Common myeloid progenitor, CD34-positive (primary cell): ENCODE measurements at places on chromosomes 11 and 22.

- peak; percentile 82 for DNase-seq
These were observed 91.0 kb downstream of the KCNQ1 start for GRCh38 chr11:2535673-2536439.

- no peak for DNase-seq
These were observed 102.5 kb downstream of the KIAA1671 start for GRCh38 chr22:25054943-25055511.

GRCh38 chr11:116860303-116860702 is 22.9 kb upstream of the APOA1 start:
- no peak for DNase-seq

GRCh38 chr22:27637604-27638003 is 164.0 kb downstream of the MN1 start:
- DNase-seq: no peak

DNA sequence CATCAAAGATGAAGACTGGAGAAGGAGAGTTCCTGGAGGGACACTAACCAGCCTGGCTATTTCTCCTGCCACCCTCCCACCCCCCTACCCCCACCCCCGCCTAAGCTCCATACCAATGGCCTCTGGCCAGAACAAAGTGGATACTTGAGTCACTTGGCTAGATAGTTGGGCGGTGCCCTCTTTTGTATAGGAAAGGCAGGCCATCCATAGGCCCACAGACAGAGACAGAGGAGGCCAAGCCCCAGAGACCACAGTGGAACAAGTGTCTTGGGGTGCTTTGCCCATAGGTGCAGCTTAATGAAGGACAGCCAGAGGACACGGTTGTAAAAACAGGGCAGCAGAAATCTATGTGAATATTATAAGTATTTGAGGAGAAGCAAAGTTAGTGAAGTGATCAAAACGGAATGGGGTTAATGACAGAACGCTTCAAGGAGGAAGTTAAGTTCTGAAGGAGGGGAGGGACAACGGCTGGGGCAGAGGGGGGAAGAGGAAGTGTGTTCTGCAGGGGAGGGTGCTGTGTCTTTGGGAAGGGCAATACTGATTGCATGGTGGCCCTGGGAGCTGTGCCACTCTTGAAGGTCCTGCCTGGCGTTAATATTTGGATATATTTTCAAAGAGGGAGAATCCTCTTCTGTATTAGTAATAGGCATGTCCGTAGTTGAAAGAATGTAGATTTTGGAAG is 32.7 kb downstream of the FLI1 start:
- peak; percentile 79 for DNase-seq

DNA sequence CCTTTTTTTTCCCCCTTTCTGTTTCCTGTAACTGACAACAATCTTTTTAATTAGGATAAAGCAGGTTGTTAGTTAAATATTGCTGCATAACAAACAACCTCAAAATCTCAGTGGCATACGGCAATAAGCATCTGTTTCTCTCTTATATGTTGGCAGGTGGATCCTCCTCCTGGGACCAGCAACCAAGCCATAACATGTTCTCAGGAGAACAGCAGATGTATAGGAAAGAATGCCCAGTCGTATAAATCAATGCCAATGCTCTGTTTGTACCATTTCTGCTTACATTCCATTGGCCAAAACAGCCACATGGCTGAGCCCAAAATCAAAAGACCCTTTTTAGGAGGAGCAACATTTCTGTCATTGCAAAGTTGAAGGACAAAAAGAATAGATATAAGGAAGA is 445.7 kb downstream of the AASDHPPT start:
- DNase-seq: no peak

DNA sequence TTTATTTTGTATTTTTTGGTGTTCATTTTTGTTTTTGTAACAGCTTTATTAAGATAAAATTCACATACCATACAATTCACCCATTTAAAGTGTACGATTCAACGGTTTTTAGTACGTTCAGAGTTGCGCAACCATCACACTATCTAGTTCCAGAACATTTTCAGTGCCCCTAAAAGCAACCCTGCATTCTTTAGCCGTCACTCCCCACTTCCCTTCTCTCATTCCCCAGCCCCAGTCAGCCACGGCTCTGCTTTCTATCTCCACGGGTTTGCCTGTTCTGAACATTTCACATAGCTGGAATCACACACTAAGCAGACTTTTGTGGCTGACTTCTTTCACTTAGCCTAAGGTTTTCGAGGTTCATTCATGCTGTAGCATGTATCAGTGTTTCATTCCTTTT is 9.6 kb upstream of the KCNQ1OT1 start:
- no peak for DNase-seq

- DNase-seq: no peak
These were observed 673.3 kb downstream of the CNTN5 start for GRCh38 chr11:99693941-99694492.

GRCh38 chr11:122756417-122756816 is 81.9 kb upstream of the CRTAM start:
- DNase-seq: peak; percentile 92

GRCh38 chr11:65822776-65823528 is 10.8 kb upstream of the SNX32 start:
- no peak for DNase-seq

GRCh38 chr11:27933992-27934829 is 173.7 kb downstream of the KIF18A start:
- no peak for DNase-seq

DNA sequence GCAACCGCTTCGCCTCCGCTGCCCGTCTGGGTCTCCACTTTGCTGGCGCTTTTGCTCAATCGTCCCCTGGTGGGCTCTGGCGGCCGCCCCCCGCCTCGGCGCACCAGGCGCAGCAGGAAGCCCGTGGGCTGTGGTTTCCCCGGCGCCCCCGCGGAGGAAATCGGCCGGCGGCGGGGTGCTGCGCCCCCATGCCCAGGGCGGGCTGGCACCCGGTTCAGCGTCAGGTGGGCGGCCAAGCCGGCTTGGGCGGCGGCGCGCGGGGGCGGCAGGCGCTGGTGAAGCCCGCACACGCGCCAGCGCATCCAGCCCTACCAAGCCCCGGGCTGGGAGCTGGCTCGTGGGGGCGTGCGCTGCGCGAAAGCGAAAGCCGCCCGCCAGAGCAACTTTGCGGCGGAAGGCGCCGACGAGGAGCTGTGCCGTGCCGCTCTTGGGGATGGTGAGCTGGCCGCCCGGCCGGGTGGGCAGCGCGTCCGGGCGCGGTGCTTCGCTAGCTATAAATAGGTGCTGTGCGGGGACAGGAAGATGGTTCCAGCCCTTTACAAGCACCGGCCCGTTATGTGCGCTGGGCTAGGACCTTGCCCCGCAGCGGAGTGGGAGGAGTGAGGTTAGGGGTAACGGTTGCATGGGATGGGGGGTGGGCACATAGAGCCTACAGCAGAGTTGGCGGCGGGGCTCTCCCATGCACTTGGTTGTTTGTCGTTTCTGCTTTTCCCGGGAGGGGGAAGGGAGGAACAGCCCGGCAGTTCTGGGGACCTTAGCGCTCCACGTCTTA is 25.0 kb upstream of the SUSD2 start:
- peak; percentile 86 for DNase-seq

- DNase-seq: no peak
These were observed 76.4 kb downstream of the MPPED1 start for GRCh38 chr22:43488031-43488866.

DNA sequence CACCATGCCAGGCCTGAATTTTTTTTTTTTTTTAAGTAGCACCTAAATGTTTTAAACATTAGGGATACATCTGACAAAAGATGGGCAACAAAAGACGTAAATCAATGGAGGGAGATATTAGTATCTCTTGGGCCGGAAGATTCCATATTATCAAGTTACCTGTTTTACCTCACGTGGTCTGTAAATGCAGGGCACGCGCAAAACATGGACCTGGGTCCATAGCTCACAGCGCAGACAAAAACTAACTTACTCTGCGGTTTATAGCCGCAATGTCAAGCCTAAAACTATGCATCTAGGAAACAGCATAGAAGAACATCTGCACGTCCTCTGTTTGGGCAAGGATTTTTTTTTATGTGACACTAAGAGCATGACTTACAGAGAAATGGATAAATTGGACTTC is 31.5 kb upstream of the PANX2 start:
- no peak for DNase-seq

DNA sequence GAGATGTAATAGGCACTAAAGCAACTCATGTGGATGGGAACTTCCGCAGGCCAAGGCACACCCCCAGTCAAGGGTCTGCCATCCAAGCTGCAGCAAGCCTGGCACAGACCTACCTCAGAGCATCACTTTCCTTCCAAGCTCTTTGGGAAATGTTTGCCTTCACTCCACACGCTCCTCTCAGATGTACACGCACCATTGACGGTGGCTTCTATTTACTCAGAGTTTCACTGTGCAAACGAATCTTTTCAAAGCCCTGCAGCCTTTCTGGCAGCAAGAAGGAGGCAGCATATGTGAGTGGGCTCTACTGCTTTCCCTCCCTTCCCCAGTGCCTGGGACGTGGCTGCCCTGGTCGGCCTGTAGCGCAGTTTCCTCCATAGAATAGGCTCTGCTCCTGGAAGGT is 60.9 kb upstream of the USP47 start:
- no peak for DNase-seq

DNA sequence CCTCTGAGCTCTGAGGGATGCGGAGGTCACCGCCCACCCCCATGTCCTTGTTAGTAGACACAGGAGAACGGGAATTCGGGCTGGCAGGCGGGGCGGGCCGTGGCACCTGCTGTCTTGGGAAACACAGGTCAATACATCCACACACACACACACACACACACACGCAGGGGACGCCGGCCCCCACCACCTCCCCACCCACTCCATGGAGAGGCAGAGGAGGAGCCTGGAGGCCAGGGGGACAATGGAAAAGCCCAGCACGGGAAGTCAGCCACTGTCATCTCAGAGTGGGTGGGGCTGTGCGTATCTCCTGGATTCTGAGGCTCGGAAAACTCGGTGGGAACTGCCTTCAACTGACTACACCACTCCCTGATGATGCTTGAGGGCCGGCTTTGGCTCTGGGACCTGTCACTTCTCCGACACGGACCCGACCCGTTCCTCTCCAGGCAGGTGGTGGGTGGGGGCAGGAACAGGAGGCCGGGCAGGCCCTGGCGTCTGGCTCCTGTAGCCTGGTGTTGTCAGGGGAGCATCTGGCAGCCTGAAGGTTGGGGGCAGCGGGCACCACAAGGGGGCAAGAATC is 18.5 kb upstream of the TMEM184B start:
- no peak for DNase-seq

DNA sequence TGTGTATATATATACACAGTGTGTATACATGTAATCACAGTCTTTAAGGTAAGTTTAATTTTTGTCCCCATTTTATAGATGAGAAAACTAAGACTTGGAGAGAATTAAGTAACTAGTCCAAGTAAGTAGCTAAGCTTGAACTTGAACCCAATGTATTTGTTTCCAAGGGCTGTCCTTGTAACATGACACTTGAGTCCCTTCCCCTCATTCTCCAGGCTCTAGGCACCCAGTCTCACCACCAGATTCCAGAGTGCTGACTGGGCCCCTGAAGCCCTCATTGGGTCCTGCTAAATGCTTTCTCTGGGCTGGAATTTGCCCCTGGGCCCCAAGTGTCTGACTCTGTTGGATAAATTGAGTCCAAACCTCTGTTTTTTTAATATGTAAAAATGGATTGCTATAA is 45.5 kb downstream of the ADM start:
- DNase-seq: no peak

GRCh38 chr22:18999008-18999407 is 62.9 kb upstream of the PRODH start:
- DNase-seq: peak; percentile 2

- no peak for DNase-seq
These were observed 664.3 kb downstream of the BRD1 start for GRCh38 chr22:49163258-49163959.

GRCh38 chr11:72119198-72119597 is 6.7 kb upstream of the ANAPC15 start:
- no peak for DNase-seq

- DNase-seq: no peak
These were observed 17.1 kb upstream of the ADORA2A start for GRCh38 chr22:24410110-24410856.

DNA sequence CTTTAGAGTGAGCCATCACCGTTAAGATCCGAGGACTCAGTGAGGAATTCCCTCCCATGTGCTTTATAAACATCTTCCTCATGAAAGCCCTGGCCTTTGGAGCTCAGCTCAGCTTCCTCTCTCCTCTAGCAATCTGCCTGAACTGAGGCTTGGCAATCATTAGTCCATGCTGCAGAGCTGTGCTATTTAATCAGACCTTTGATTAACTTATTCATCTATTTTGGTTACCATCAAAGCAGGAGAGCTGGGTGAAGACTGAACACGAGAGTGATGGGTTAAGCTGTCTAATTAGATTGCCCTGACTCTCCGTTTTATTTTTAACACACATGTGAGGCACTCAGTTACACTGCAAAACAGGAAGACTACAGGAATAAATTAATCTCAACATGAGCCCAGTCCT is 351.3 kb downstream of the LARGE1 start:
- no peak for DNase-seq

DNA sequence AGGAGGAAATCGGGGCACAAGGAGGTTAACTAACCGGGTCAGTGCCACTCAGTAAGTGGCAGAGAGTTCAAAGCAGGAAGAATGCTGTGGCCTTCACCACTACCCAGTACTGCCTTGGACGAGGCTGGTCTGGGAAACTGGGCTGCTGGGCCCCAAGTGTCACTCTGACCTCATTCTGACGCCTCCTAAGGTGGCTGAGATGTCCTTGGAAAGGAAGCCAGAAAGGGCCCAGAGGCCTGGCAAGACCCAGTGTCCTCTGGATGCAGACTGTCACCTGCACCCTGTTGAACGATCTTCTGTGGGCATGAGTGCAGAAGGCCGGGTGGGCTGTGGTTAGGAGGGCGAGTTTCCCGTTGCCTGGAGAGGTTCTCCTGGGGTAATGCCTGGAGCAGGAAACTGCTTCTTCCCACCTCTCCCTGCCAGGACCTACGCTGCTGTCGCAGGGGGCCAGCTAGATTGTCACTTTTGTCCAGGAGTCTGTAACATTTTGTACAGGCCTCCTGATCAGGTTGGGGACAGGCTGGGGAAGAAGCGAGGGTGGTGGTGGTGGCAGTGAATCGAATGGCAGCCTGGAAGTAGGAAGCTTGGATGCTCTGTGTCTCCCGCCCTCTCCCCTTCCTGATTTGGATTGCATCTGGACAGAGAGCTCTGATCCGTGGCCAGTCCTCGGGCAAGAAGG is 105.1 kb downstream of the ST3GAL4 start:
- no peak for DNase-seq

GRCh38 chr11:118845369-118845768 is 38.3 kb upstream of the CXCR5 start:
- DNase-seq: no peak

DNA sequence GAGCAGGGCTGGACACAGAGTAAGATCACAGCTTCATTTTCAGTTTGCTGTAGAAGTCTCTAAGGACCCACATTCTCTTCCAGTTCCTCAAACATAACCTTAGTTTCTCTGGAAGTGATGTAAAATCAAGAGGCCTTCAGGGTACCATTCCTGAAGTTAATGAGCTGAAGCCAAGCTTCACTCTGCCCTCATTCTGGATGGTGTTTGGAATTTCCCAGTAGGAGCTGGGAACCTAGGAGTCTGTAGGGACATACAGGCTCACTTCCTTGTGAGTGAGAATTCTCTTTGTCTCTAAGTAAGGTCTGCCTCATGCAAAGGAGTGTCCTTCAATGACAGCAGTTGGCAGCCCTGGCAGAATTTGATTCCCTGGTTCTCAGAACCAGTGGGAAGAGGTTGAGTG is 142.4 kb upstream of the NARS2 start:
- DNase-seq: no peak
